Neural crest cell (in vitro differentiated cells): ENCODE measurements at places on chromosomes 13 and 19. TPM values are rescaled to one million over a fixed set of nuclear protein-coding genes. Genes with fewer than 3 reads are reported as not detected.

The PNMA8C gene
- 1.4 and 1.7 TPM in 2 replicates for total RNA-seq

DNA sequence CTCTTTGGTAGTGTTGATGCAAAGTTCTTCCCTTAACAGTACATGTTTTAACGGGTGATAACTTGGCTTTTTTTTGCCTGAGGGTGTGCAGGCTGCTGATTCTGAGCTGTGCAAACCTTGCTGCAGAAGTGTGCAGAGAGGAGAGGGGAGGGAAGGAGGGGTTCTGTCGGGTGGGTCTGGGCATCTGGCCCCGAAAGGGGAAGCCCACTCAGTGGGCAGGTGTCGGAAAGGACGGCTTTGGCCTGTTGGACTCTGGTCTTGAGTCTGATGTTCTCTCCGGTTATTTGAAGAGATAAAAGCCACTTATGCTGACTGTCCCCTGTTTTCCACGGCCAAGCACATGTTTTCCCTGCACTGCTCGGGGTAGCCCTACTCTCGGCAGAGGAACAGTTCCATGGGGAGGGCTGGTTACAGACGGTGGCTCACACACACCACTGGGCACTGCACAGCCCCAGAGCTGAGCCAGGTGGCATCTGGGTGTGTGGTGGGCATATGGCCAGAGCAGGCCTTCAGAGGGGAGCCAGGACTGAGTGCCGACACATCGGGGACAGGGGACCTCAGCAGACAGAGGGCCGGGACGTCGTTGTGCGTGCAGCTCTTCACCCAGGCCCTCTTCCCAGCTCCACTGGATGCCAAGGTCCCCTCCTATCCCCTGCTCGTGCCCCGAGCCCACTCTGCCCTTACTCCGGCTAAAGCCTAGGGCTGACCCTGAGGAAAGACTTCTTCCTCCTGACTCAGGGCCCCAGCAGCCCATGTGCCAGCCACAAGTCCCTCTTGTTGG lies 93.2 kb downstream of the TEX29 start:
- H3K4me1 ChIP-seq, result peaks cover 45% of the 10 kb centered on the region
- H3K36me3 ChIP-seq, result no peaks in the 10 kb centered on the region
- H3K27me3 ChIP-seq, result peaks cover 69% of the 10 kb centered on the region
- no peak overlapping the region for H3K4me3 ChIP-seq
- H3K27ac ChIP-seq, result no peak overlapping the region

GRCh38 chr13:51192348-51192747 lies 29.9 kb upstream of the FAM124A start:
- H3K4me1 ChIP-seq, result no peaks in the 10 kb centered on the region
- no peaks in the 10 kb centered on the region for H3K27me3 ChIP-seq
- no peaks in the 10 kb centered on the region for H3K36me3 ChIP-seq
- no peak overlapping the region for H3K4me3 ChIP-seq

The VAV1 gene
- total RNA-seq, result not detected in 2 replicates

GRCh38 chr19:32688311-32688710 lies 3.3 kb upstream of the NUDT19 start:
- H3K27me3 ChIP-seq, result no peaks in the 10 kb centered on the region
- no peak overlapping the region for H3K27ac ChIP-seq
- H3K4me1 ChIP-seq, result peaks cover 15% of the 10 kb centered on the region
- H3K36me3 ChIP-seq, result peaks cover 5% of the 10 kb centered on the region
- DNase-seq, result no peak
- no peak overlapping the region for H3K4me3 ChIP-seq

- peaks cover 13% of the 10 kb centered on the region for H3K4me1 ChIP-seq
- no peaks in the 10 kb centered on the region for H3K36me3 ChIP-seq
- H3K27me3 ChIP-seq, result no peaks in the 10 kb centered on the region
- DNase-seq, result no peak
Measured at GRCh38 chr13:30071969-30072817, 221.8 kb upstream of the UBL3 start.

- no peak for DNase-seq
- peaks cover 44% of the 10 kb centered on the region for H3K27me3 ChIP-seq
- H3K36me3 ChIP-seq, result no peaks in the 10 kb centered on the region
- no peak overlapping the region for H3K27ac ChIP-seq
- H3K4me3 ChIP-seq, result peak overlapping the region; percentile 87
Measured at GRCh38 chr19:18418483-18419194, 559 bp upstream of the SSBP4 start.

GRCh38 chr13:114107686-114108081 lies 24.7 kb downstream of the RASA3 start:
- no peak overlapping the region for H3K4me3 ChIP-seq
- H3K4me1 ChIP-seq, result peaks cover 41% of the 10 kb centered on the region
- no peaks in the 10 kb centered on the region for H3K36me3 ChIP-seq
- peak overlapping the region; percentile 35 for H3K27ac ChIP-seq
- no peak for DNase-seq

The GRIN2D gene
- total RNA-seq, result 0.68 and 0.75 TPM in 2 replicates

The CD70 gene
- total RNA-seq, result 0.41 TPM in 1 of 2 replicates, not detected in the other

The CYP2A6 gene
- total RNA-seq, result not detected in 2 replicates

GRCh38 chr13:80276371-80277289 lies 64.3 kb downstream of the SPRY2 start:
- H3K27ac ChIP-seq, result peak overlapping the region; percentile 91
- no peaks in the 10 kb centered on the region for H3K27me3 ChIP-seq

DNA sequence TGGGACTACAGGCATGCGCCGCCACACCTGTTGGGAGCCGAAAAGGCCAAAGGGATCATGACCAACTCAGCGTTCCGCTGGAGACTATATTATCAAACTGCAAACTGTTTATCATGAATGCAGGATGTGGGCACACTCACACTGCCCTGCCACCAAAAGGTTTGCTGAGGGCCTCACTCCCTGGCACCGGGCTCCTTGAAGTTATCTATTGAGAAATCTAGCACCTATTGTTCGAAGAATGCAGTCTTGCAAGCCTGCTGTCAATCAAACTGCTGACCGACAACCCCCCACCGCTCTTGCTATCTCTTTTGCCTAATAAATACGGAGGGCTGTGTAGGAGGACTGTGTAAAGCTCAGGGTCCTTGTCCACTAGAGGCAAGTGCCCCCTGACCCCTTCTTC lies 5.2 kb upstream of the ZNF836 start:
- H3K4me3 ChIP-seq, result peak overlapping the region; percentile 54
- peaks cover 6% of the 10 kb centered on the region for H3K36me3 ChIP-seq
- peaks cover 16% of the 10 kb centered on the region for H3K4me1 ChIP-seq
- no peak for DNase-seq
- H3K27me3 ChIP-seq, result no peaks in the 10 kb centered on the region
- no peak overlapping the region for H3K27ac ChIP-seq

GRCh38 chr13:28035146-28035782 lies 46.8 kb upstream of the URAD start:
- H3K36me3 ChIP-seq, result no peaks in the 10 kb centered on the region
- no peaks in the 10 kb centered on the region for H3K4me1 ChIP-seq
- DNase-seq, result no peak

DNA sequence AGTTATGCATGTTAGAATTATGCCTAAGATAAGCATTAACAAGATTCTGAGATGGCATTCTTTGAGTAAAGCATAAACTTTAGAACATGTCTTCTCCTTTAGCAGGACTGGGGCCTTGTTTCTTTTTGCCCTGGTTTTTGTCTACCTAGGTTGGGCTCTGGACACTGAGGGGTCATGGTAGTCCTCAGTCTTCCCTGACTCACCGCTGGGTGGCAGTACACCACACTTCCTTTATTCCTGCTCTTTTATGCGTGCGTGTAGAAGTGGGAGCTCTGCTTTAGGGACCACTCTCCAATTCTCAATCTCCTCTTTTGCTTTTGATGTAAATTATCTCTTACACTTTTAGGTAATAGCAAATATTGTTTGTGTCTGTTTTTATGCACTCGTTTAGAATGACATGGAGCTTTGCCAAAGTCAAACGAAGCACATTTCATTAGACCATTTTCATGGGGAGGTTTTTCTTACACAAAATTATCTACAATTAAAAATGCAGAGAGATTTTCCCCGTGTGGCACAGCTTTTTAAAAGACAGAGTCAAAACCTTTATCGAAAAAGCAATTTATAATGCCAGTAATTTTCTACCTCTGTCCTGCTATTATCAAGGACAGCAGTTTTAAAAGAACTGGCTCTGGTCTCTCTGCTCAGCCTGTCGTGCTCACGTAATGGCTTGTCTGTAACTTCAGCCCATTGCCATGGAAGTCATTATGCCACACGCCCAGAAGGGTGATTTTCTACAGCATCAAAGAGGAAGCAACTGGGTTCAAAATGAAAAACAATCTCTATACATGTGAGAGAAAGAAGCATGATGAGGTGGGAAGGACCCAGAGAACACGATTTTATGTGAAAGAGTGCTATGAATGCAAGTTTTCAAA lies 413.9 kb downstream of the COG6 start:
- peaks cover 18% of the 10 kb centered on the region for H3K4me1 ChIP-seq
- no peak overlapping the region for H3K27ac ChIP-seq
- peak; percentile 79 for DNase-seq
- H3K36me3 ChIP-seq, result no peaks in the 10 kb centered on the region

GRCh38 chr19:46147791-46148288 lies at the start of gene IGFL2:
IGFL2 (plus strand) TSS chr19:46148238; CDS start chr19:46148279, 41 bp downstream.
- H3K27ac ChIP-seq, result no peak within 1 kb of the TSS
- DNase-seq, result no peak
- H3K36me3 ChIP-seq, result no peaks in the 10 kb centered on the region

DNA sequence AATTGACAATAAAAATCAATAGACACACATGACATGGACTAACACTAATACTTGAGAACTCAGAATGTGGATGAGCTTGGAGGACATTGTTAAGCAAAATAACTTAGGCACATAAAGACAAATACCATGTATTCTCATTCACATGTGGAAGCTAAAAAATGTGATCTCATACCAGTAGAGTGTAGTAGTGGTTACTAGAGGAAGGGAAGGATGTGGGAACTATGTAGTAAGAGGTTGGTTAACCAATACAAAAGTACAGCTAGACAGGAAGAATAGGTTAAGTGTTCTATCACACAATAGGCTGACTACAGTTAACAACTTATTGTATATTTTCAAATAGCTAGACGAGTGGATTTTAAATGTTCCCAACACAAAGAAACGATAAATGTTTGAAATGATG lies 415.8 kb upstream of the KLF12 start:
- no peak overlapping the region for H3K4me3 ChIP-seq
- H3K4me1 ChIP-seq, result peaks cover 4% of the 10 kb centered on the region
- H3K27ac ChIP-seq, result no peak overlapping the region
- no peaks in the 10 kb centered on the region for H3K27me3 ChIP-seq
- H3K36me3 ChIP-seq, result no peaks in the 10 kb centered on the region
- no peak for DNase-seq

The SIGLECL1 gene
- not detected in 2 replicates for total RNA-seq

DNA sequence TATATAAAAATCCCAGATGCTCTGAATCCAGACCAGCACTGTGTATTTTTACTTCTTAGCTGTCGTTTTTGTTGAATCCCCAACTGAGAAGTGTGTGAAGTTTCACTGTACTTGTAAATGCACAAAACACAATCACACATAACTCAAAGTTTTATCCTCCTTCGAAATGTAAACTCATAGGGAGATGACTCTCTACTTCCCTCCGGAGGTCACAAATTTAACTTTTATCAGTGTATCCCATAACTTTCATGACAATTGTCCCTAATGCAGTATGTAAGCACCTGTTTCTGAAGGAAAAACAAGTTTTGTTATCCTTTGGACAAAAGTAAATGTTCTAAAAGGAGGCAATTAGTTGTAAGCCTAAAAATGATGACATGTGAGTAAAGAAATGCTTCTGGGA lies 665.0 kb upstream of the SLITRK6 start:
- H3K36me3 ChIP-seq, result no peaks in the 10 kb centered on the region
- no peak for DNase-seq
- H3K27ac ChIP-seq, result no peak overlapping the region
- H3K4me1 ChIP-seq, result peaks cover 9% of the 10 kb centered on the region
- H3K4me3 ChIP-seq, result no peak overlapping the region

The NOTCH3 gene
- 125 and 127 TPM in 2 replicates for total RNA-seq
